ENCODE measurements at places on chromosomes 7 and 10.

- no peak for DNase-seq
These were observed 936 bp upstream of the REPIN1 start for GRCh38 chr7:150367677-150368095.

DNA sequence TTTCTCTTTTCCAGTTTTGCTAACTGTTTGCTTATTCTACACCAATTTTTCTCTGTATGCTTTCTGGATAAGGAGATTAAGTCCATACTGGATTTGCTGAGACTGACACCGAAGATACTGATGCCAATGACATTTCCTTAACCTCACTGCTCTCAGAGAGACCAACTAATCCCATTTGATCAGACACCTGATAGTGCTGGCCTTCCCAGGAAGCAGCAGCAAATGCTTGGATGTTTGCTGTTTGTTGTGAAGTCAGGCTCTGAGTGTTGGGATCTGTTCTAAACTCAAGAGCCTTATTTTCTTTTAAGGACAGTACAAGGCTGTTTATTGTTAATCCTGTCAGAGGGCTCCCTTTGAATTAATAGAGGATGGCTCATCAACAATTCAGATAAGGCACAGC lies 143.3 kb downstream of the ANK3 start:
- DNase-seq: no peak

DNA sequence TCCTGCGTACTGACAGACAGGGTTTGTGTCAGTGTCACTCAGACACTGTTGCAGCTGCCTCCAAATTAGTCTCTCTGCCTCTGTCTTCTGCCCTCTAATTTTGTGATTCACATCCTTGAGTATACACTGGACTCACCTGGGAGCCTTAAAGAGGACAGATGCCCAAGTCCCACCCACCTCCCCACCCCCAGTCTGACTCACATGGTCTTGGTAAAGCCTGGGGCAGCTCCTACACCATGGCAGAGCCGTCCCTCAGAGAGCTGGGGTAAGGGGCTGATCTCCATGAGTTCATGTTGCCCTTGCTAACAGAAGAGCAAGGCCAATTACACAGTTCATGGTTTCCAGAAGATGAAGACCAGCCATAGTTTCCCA lies 197.6 kb upstream of the STK17A start:
- DNase-seq: no peak

- DNase-seq: no peak
These were observed 693.1 kb downstream of the PARD3 start for GRCh38 chr10:34121781-34122622.

GRCh38 chr7:77354484-77354883 lies 61.7 kb downstream of the GSAP start:
- no peak for DNase-seq

- DNase-seq: no peak
These were observed 676.5 kb downstream of the NRG3 start for GRCh38 chr10:82551506-82551905.

DNA sequence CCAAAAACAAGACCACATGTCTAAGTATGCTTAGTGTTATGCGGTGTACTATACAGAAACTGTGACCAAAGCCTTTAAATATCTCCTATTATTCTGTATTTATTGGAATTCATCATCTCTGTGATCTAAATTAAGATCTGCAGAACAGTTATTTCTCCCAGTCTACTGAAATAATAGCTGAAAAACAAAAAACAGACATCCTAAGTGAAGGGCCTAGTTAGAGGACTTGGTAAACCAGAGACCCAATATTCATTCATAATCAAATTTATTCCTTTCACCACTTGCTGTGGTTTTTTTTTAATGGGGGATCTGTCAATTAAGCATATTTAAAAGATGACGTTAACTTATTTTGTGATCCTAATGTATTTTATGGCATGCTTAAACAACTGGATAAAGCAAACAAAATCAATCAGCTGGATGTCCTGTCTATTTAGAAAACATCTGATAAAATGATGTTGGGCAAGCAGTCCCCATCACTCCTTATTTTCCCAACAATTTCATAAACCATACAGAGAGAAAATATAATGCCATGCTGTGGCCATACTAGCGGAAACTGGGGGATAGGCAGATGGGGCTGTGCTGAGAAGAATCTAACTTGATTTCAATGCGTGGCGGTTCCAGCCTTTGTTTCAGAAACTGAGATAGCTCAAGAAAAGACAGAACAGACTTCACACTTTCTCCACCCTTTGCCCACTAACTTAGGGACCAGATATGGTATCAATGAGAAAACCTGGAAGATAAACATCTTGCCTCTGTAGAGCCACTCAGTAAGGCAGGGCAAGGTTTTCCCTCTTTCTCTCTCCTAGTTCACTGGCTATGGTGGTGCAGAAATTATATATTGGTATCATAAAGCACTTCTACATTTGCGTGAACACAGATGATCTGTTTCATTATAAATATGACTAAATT lies 32.9 kb downstream of the ICA1 start:
- DNase-seq: no peak

GRCh38 chr7:36210291-36210922 lies 57.4 kb downstream of the EEPD1 start:
- DNase-seq: no peak

DNA sequence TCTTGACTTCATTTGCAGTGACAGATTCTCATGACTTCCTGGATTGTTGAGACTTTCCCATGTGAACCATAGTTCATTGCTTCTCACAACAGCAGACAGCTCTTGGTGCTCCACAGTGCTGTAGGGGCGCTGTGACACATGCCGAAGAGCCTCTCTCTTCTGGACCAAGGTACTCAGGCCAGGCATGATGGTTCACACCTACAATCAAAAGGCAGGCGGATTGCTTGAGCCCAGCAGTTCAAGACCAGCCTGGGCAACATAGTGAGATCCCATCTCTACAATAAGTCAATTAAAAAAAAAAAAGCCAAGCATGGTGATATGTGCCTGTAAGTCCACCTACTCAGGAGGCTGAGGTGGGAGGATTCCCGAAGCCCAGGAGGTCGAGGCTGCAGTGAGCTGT lies 354.5 kb downstream of the GALNT17 start:
- DNase-seq: no peak

GRCh38 chr7:2862831-2863361 lies 18.8 kb upstream of the GNA12 start:
- DNase-seq: no peak

GRCh38 chr10:68566955-68567354 lies 6.8 kb downstream of the TET1 start:
- no peak for DNase-seq

DNA sequence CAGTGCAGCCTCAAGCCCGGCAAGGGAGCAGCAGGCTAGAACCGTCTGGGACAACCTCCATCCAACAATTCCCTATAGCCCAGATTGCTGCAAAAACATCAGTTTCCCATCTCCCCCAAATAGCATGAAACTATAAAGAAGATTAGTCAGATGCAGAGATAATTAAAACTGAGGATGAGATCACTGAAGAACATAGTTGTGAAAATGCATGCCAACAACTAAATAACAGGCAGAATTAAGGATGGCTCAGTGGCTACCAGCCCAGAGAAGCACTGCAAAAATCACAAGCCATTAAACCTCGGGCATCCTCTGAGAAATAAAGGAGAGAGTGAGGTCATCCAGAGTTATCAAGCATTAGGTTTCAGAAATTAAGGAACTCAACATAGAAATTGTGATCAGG lies 427.1 kb downstream of the TNS3 start:
- DNase-seq: no peak

GRCh38 chr7:47405921-47406800 lies 175.8 kb downstream of the TNS3 start:
- no peak for DNase-seq

- peak; percentile 27 for DNase-seq
These were observed 312.0 kb downstream of the RNLS start for GRCh38 chr10:88270871-88271713.

DNA sequence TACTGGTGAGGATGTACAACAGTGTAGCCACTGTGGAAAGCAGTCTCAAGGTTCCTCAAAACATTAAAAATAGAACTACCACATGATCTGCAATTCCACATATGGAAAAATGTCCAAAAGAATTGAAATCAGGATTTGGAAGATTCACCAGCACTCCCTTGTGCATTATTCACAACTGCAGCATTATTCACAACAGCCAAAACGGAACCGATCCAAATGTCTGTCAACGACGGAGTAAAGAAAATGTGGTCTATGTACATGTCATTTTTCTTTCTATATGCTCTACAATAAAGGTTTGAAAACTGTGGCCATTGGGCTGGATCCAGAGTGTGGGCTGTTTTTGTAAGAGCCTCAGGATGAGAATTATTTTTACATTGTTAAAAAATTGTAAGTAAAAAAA lies 1206.1 kb upstream of the CELF2 start:
- DNase-seq: no peak

GRCh38 chr10:113993489-113993991 lies 50.1 kb upstream of the ADRB1 start:
- DNase-seq: no peak

DNA sequence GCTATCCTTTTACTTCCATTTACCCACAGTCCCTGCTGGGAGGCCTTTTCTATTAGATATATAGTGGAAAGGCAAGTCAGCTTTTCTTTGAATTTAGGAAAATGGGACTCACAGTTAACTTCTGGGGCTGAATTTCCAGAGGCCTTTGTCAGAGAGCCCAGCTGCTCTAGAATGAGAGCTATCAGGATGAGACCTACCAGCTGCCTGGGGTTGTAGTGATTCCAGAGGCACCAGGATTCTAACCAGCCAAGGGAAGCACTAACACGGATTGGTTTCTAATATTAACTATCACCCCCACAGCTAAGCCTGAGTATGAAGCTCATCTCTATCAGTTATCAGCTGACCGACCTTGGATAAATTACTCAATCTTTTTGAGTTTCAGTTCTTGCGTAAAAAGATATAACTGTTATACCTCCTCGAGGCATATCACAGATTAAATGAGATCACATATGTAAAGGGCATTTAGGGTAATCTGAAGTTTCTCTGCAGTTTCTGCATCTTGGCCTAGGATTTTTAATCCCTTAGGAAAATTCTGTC lies 56.6 kb upstream of the CALD1 start:
- DNase-seq: no peak

DNA sequence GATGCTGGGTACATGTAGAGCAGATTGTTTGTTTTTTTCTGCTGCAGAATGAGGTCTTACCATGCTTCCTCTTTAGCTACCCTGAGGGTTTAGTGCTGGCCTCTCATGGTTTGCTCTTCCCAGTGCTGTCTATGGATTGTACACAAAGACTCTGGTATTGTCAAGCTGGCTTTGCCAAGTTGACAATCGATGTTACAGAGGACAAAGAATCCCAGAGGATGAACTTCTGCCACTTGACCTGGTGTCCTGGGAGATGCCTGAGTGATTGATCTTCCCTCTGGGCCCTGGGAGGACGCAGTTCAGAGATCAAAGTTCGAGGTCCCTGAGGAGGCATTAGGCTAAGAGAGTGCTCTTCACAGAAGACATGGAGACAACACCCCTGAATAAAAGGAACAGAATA lies 865.4 kb downstream of the CCSER2 start:
- no peak for DNase-seq

DNA sequence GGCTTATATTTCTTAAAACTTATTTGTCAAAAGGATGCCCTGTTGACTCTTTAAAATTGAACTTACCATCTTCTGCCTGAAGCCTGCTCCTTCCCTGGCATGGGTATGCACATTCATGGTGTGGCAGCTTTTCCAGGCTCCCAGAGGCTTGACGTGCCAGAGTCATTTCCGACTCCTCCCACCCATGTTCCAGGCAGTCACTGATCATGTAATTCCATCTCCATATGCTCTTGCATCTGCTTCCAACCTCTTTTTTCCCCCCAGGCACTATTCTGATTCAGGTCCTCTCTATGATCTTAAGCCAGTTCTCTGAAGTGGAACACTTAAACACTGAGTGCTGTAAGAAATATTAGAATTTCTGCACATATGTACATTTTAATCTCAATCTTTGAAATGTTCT lies 82.2 kb downstream of the CFAP58 start:
- DNase-seq: no peak

DNA sequence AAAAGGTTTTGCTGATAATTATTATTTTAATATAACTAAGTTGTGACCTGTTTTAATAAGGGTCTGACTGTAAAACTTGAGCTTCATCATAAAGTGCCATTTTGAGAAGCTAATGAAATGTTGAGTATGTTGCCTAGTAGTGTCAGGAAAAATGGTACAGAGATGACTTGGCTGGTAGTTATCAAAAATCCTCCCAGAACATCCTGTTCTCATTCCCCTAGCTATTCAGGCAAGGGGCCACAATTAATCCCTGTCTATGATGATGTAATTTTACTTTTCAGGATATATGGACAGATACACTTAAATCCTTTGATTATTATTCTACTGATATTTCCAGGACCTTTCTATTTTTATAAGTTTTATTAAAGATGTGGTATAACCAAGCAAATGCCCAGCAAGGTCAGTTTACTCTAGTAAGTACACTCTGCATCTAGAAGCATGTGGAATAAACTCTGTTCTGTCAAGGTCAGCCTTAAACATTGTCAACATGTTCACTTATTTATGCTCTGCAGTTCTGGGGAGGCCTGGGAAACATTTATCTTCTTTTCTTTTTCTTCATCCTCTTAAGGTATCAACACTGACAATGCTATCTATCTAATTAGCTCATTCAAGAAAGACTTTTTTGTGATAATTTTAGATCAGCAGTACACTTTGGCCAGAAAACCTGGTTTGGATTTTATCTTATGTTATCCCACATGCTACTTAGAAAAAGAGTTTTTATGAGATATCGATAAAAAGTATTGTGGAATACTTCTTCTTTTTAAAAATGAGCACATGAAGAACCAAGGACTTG lies 32.1 kb downstream of the BTRC start:
- no peak for DNase-seq

- DNase-seq: no peak
These were observed 14.3 kb downstream of the ANKRD1 start for GRCh38 chr10:90906596-90906995.

- no peak for DNase-seq
These were observed 1.3 kb upstream of the PRTFDC1 start for GRCh38 chr10:24953675-24954074.

GRCh38 chr10:89887830-89888229 lies 186.4 kb downstream of the KIF20B start:
- no peak for DNase-seq

DNA sequence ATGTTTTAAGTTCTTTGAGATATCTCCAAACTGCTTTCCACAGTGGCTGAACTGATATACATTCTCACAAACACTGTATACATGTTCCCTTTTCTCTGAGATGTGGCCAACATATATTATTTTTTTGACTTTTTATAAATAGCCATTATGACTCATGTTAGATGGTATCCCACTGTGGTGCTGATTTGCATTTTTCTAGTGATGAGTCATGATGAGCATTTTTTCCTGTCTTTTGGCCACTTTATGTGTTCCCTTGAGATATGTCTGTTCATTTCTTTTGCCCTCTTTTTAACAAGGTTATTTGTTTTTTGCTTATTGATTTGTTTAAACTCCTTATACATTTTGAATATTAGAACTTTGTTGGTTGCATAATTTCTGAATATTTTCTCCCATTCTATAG lies 1055.1 kb downstream of the NXPH1 start:
- no peak for DNase-seq

DNA sequence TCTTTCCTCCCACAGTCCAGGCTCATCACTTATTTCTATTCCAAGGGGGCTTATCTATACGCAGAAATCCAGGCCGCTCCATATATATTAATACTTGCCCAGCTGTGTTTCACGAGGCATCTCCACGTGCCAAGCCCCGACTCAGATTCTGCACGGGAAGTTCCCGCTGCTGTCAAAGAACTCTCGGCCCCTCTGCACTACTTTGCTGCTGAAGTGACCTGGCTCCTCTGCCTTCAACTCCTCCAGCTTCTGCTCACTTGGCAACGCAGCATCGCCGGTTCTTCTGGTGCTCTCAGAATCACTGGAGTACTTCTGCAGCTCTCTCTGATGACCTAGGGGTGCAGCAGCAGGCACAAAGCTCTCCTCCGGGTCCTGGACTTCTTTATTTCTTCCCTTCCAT lies 9.7 kb upstream of the CHST12 start:
- DNase-seq: no peak

GRCh38 chr7:142805350-142806021 lies 34.7 kb downstream of the PRSS2 start:
- DNase-seq: no peak

Measured in stimulated activated CD4-positive, alpha-beta T cell treated with anti-CD3 and anti-CD28 coated beads, TNF-alpha, amount 100 ng/mL, for 48 hours (primary cell).